ENCODE measurements at places on chromosomes 13 and 19.

GRCh38 chr13:37616131-37616530 lies 17.6 kb upstream of the POSTN start:
- no peak for DNase-seq

DNA sequence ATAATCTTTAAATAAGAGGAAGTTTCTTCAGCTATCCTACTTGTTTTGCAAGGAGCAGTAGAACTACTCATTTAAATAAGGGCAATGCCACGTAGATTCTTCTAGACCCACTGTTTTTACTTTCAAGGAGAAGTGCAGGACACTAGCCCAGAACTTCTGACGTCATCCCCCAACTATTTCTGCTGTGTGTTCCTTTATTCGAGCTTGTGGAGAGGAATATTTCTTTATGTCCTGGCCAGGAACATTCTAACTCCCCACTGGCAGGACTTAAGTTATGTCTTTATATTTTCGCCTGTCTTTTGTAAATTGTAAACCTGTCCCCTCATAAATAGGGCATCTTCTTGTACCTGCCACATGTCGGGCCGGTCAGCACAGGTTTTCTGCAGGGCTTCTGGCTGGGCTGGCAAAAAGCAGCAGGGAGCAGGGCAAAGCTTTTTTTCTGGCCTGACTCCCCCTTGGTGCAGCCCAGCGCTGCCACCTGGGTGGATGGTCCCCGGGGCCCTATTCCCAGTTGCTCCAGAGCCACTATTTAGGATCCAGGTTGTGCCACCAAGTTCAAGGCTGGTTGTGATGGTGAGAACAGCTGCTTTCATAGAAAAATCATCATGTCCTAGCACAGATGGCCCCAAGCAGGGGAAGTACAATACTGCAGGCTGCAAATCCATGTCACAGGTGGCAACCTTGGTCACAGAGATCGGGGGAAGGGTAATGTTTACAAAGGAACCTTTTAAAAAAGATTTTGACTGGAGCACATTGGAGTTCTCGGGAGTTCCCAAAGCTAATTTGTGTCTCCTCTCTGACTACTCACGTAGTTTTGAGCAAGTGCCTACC lies 1.8 kb downstream of the MBNL2 start:
- DNase-seq, result peak; percentile 87

- DNase-seq, result no peak
These were observed 22.1 kb downstream of the STARD13 start for GRCh38 chr13:33263484-33263883.

DNA sequence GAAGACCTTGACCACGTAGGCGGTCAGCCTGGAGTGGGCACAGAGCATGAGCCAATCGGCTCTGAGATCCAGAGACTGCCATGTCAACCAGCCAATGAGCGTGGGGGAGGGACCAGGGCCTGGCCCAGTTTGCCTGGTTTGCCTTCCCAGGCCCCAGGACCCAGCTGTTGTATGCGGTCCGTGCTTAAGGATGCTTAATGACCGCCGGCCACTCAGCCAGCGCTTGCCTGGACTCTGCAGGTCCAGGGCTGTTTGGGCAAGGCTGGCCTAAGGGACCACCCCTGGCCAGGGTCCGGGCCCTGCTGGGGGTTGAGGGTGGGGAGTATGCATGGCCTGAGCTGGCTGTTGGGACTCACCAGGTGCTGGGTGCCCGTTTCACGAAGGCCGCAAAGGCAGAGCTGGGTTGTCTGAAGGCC lies 23.1 kb upstream of the TNFSF14 start:
- no peak for DNase-seq

- DNase-seq, result no peak
These were observed 6.7 kb upstream of the PGPEP1 start for GRCh38 chr19:18333680-18334079.

GRCh38 chr19:2385053-2385721 lies 25.1 kb downstream of the TMPRSS9 start:
- peak; percentile 85 for DNase-seq

- DNase-seq, result peak; percentile 72
These were observed 52.8 kb downstream of the SPTBN4 start for GRCh38 chr19:40519352-40520322.

- peak; percentile 18 for DNase-seq
These were observed 1.5 kb downstream of the GNA11 start for GRCh38 chr19:3095441-3096191.

DNA sequence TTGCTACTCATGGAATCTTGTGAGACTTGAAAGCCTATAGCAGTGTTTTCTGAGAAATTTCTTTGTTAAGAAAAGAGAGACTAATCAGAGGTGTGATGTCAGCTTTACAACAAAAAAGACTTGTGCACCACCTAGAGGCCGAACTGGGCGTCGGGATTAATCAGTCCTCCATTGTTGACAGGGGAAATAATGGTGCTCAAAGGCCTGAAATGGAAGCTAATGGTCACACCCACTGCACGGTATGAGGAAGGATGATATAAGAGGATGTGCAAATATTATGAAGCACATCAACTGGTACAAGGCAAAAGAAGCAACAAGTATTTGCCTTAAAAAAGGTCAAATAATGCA lies 480.2 kb upstream of the MIR17HG start:
- DNase-seq, result peak; percentile 90

DNA sequence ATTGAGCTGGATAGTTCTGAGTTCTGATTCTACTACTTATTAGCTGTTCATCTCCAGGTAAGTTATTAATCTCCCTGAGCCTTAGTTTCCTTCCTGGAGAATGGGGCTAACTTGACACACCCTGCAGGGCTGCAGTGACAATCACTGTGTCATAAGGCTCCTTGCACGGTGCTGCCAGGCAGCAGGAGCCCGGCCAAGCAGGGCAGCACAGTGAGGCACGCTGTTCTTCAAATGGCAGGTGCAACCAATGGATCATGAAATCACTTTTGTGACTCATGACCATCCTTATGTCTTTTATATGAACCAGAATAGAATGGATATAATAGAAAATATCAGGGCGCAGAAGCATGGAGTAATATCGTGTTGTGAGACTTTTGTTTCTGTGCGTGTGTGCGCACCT lies 242.6 kb downstream of the ABCC4 start:
- no peak for DNase-seq

GRCh38 chr13:31742097-31742734 lies 2.9 kb downstream of the RXFP2 start:
- peak; percentile 61 for DNase-seq

DNA sequence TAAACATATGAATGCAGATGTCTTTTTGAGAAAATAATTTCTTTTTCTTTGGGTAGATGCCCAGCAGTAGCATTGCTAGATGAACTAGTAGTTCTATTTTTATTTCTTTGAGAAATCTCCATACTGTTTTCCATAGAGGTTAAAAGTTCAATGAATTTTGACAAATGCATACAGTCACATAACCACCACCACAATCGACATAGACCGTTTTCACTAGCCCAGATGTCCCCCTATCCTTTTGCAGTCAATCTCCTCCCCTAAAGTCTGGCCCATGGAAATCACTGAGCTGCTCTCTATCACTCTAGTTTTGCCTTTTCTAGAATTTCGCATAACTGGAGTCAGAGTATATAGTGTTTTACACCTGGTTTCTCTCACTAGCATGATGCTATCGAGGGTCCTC lies 10.8 kb downstream of the FAM216B start:
- DNase-seq, result no peak

DNA sequence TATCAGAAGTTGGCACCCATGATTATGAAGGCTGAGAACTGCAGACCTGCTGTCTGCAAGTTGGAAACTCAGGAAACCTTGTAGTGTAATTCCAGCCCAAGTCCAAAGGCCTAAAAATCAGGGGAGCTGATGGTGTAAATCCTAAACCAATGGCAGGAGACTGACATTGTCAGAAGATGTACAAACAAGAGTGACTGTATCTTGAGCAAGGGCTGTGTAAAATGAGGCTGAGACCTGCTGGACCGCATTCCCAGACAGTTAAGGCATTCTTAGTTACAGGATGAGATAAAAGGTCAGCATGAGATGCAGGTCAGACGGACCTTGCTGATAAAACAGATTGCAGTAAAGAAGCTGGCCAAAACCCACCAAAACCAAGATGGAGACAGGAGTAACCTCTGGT lies 147.7 kb downstream of the COG6 start:
- DNase-seq, result no peak

Measured in NCI-H69 (cell line).